ENCODE measurements at places on chromosomes 5 and 9.

- no peak for DNase-seq
Measured at GRCh38 chr5:157915638-157916037, 56.7 kb upstream of the CLINT1 start.

DNA sequence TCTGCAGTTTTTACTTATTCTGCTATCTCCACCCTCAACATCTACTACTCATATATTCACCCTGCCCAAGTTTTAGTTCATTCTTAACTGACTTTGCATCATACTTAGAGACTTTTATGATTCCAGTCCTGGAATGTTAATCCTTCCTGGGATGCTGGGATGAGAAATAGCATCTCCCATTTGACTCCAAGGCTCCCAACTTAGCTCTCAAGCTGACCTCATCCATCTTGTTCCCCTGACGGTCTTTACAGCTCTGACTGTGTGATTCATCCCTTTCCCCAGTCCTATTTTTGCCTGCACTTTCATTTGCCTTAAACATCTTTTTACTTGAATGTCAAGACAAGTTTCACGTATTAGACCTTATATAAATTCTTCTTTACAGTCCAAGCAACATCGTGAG is 297.8 kb downstream of the EPB41L4A start:
- no peak for DNase-seq

DNA sequence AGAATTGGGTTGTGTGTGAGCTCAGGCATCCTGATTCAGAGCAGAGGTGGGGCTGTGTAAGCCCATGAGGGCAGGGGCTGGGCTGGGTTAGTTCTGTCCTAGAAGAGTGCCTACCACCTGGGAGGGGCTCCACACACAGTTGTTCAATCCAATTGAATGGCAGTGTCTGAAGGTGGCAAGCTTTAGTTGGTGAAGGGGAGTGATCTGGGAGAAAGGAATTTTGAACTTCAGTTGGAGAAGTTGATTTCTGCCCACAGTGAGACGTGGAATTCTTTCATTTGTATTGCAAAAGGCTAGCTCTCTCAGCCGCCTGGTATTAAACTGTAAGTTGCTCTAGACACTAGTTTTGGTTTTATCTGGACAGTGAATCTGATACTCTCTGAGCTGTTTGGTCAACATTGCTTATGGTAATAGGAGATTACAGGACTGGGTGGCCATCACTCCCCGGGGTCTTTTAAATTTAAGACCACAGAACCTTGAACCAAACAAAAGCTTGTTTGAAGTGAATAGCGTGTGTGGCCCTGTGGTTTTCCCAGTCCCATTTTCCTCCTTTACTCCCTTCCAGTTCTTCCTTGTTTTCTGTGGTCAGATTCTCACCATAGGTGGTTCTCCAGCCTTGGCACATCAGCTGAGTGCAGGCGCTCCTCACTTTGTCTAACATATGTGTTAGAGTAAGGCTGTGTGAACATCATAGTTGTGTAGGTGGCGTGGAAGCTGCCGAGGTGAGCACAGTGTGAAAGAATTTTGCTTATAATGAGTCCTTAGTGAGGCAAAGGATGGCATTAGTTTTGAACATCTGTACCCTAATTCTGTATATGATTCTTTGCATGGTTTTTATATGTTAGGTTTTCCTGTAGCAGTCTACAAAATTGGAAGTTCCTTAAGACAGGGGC is 78.0 kb downstream of the ARHGAP26 start:
- DNase-seq = no peak

DNA sequence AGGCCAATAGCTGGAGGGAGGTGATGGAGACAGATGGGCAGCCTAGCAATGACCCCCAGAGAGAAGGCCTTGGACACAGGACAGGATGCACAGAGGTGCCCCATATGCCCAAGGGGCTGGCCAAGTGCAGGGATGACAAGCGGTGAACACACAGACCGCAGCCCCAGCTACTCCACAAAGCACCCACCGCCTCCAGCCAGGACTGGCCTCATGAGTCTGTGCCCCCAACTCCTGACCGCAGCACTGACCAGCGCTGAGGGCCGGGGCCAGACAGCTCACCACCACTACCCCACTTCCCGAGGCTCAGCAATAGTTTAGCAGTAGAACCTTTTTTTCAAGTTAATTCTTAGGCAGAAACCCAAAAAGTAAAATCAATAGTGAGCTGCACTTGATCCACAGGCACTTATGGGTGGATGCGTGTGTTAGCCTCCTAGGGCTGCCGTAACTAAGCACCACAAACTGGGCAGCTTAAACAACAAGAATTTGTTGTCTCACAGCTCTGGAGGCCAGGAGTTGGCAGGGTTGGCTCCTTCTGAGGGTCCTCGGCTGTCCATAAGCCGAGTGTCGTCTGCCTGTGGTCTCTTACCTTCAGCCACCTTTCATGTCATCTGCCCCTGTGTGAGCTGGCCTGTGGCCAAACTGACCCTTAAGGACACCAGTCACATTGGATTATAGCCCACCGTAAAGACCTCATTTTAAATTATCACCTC is 14.1 kb downstream of the ROR2 start:
- no peak for DNase-seq

- peak; percentile 27 for DNase-seq
Measured at GRCh38 chr9:91374939-91375338, 13.2 kb upstream of the AUH start.

GRCh38 chr5:131634666-131634995 is 398 bp downstream of the RAPGEF6 start:
- DNase-seq = peak; percentile 63

DNA sequence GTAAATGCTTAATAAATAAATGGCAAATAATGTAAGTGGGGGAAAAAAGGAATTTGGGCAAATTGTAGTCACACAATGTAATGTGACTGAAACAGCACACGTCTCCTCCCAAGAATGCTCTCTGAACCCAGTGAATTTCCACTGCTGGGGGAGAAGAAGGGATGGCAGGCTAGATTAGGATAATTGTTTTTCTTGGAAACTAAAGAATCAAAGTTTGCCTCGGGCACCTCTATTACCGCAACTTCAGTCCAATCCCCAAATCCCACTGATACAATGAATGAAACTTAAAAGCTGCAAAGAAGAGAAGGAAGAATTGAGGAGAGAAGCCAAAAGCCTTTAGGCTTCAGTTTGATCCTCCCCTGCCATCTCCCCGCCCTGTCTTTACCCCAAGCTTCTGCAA is 423.2 kb upstream of the PAPPA start:
- no peak for DNase-seq

- no peak for DNase-seq
Measured at GRCh38 chr9:20698782-20699181, 14.7 kb downstream of the FOCAD start.

DNA sequence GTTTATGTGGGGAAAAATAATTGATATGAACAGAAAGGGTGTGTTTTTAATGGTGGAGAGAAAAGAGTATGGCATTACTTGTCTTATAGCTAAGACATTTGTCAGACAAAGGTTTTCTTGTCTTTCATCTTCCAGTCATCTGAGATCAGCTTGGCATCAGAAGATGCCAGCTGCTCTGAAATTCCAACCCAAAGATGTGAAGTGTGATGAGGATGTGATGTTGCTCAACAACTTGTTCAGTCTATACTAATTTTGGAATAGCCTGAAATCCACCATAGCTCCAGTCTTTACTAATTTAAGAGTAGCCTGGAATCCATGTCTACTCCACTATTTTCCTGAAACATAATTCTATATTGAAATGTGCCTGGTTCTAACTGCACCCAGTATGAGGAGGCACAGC is 182.3 kb downstream of the CFAP90 start:
- DNase-seq = no peak

GRCh38 chr9:85417674-85418073 is 324.1 kb downstream of the AGTPBP1 start:
- no peak for DNase-seq

- peak; percentile 37 for DNase-seq
Measured at GRCh38 chr9:114555696-114556095, 31.9 kb upstream of the ATP6V1G1 start.

GRCh38 chr5:140360681-140361479 is 886 bp downstream of the SLC4A9 start:
- no peak for DNase-seq

GRCh38 chr5:36655161-36655560 is 48.8 kb downstream of the SLC1A3 start:
- peak; percentile 76 for DNase-seq

DNA sequence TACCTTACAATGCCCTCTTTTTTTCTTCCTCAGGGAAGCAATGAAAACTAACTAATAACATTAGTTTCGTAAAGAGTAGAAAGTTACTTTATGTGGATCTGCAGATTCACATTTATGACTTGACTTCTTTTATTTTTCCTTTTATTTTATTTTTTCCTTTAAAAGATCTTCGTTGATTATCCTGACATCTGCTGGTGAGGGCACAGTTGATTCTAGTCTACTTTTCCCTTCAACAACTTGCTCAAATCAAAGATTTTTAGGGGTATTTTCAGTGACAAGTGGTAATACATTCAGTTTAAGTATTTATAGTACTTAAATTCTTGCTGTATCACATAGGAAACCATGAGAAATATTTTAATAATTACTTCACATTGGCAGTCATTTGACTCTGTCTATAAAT is 4.9 kb downstream of the EDIL3 start:
- no peak for DNase-seq

GRCh38 chr9:108016446-108016845 is 526.9 kb upstream of the KLF4 start:
- DNase-seq = no peak

- peak; percentile 97 for DNase-seq
Measured at GRCh38 chr5:160421625-160422258, at the start of gene PTTG1. Gene PTTG1 (plus strand): TSS chr5:160421855. CDS start chr5:160422313, 458 bp downstream.

DNA sequence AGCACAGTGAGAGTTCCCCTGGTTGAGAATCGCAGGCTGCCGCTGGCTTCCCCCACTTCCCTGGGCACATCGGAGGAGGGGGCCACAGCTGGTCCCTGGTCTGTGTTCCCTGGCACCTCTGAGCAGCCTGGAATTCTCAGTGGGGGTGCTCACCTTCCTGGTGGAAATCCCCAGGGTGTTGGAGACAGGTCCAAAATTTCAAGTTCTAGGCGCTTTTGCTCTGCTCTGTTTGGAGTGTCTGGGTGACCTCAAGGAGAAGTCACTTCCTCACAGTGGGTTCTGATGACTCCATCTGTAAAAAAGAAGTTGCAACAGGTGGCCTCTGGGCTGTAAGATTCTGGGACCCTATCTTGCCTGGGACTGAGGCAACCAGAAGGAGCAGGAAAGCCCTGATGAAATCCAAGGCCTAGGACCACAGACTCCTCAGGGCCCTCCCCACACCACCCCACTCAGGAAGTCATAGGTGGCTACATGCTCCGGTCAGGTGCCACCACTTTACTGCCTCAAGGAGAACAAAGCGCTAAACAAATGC is at the start of gene TRAF1:
Gene TRAF1 (minus strand): TSS at position 400 of the 532 bp plus-strand sequence. CDS start 721 bp downstream, outside the sequence.
- peak; percentile 92 for DNase-seq

DNA sequence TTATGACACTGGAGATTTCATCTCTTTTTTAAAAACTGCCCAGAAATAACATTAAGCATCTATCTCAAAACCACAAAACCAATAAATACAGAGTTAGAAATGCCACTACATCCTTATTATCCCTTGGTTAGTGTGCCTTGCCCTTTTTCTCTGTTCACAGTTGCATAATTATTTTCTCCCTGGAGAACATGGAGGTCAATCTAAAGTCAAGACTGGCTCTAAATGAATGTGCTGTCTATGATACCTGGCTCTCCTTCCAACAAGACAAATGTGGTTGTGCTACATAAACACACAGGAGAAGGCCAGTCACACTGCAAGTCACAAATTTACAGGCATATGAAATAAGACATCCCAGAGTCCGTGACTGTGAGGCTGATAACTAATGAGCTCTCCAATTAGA is 2.8 kb downstream of the FBN2 start:
- DNase-seq = no peak

GRCh38 chr5:107968998-107969397 is 298.3 kb upstream of the EFNA5 start:
- DNase-seq = no peak

DNA sequence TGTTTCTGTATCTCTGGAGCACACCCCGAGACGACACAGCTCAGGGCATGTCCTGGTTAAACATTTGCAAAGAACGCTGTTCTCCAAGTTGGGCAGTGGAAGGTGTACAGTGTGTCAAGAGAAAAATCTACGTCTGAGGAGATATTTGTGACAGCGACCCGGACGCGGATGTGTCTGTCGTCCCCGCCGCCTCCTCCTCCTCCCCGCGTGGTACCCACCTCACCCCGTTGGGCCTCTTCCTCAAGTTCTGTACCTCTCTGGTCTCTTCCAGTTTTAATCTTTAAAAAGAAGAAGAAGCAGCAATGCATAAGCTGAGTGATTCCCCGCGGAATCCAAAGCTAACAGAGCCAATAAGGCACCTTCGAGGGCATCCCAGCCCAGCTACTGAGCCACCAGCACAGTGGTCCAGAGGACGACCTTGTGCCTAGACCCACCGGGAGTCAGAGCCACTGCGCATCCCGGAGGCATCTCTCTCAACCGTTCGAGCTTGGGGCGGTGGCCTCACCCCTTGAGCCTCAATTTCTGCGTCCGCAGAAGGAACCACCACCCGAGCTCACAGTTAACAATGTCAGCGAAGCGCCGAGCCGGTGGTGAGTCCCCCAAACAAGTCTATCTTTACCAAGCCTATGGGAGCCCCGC is 467 bp downstream of the C9orf78 start:
- peak; percentile 35 for DNase-seq

GRCh38 chr5:14925326-14925725 is 53.7 kb upstream of the ANKH start:
- peak; percentile 33 for DNase-seq

DNA sequence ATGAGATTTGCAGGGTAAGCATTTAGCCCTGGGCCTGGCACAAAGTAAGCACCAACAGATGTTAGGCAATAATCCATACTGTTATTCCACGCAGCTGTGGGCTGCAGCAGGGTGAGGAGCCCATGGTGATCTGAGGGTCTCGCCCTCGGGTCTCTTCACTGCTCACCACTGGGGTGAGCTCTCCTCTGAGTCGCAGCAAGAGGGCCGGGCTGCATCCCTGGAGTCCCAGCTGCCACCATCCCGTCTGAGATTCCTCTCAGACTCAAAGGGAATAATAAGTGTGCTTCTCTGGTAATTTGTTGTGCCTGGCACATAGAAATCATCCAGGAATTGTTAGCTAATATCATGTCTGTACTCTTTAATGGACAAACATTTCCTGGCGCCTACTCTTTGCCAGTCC is 6.9 kb downstream of the NKX2-5 start:
- DNase-seq = no peak

DNA sequence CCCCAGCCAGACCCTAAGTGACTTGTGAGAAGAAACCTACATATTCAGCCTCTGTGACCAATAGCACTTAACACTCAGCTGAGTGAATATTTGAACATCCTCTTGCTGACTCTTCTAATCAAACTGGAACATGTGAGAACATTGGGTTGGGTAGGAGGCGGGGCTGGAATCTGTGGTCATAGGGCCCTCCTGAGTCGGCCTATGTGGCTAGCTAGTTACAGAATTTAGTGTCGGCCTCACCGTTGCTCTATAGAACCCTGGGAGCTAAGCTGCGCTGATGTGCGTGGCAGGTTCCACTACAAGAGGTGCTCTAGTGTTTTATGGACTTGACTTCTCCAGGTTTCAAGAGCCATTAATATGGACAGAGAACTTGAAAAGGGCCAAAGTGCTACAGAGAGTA is 138.8 kb downstream of the DROSHA start:
- DNase-seq = no peak

DNA sequence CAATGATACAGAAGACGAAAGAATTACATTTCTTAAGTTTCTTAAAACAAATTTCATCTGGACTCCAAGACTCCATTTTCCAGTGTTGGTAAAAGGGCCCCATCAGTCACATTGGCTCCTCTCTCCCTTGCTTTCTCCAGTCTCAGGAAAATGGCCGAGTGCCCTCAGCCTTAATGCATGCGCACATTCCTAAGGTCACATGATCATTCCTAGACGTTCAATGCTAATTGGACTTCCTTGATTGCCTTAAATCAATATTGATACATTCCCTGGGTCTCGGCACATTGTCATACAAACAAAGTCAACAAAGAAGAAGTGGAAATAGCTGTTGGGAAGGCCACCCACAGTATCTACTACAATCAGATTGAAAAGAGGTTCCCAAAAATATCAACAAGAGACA is 413.6 kb upstream of the GRAMD2B start:
- no peak for DNase-seq

Measured in inflammatory macrophage treated with lipopolysaccharide for 4 hours (primary cell).